ENCODE measurements at places on chromosomes 12 and 14. TPM values are rescaled to one million over a fixed set of nuclear protein-coding genes. Genes with fewer than 3 reads are reported as not detected.
A peak's percentile ranks its signal among the peaks of the same experiment; 100 is the strongest.

GRCh38 chr12:44972746-44973421, 78.0 kb downstream of the DBX2 start:
- DNase-seq: peak; percentile 64

DNA sequence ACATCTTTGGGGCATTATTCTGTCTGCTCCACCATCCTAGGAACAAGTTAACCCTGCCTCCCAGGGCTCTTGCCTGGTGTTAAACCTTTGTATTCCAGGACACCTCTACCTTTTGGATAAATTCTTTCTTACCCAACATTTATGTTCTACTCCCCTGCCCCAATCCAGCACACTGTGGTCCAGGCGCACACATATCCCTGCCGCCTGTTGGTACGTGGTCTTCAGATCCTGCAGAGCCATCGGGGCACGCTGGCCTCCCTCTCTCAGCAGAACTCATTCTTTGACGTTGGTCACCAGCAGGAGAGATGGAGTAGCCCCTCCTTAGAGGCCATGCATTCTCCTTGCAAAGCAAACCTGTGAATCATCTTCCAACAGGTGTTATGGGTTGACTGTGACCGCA, 5.1 kb upstream of the TMEM179 start:
- no peak for DNase-seq

DNA sequence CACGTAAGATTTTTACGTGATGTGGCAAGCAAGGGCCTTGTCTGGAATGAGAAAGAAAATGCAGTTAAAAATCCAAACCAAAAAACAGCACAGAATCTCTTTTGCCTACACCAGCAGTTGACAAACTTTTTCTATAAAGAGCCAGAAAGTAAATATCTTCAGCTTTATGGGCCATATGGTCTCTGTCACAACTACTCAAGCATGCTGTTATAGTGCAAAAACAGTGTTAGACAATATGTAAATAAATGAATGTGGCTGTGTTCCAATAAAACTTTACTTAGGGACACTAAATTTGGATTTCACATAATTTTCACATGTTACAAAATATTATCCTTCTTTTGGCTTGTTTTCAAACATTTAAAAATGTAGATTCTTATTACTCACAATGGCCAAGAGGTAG, 6.2 kb upstream of the ELK3 start:
- no peak for DNase-seq

- no peak for DNase-seq
Observed at GRCh38 chr14:77113644-77114043, 15.6 kb downstream of the CIPC start.

The IL23A gene
- 7.6 TPM for total RNA-seq

The OR4E2 gene
- not detected for total RNA-seq

The KRT80 gene
- total RNA-seq: not detected

The INSM2 gene
- not detected for total RNA-seq

All from H7 (cell line).